GM23338 (cell line): ENCODE measurements at places on chromosomes 12 and 14. TPM values are rescaled to one million over a fixed set of nuclear protein-coding genes. Genes with fewer than 3 reads are reported as not detected.
A peak's percentile ranks its signal among the peaks of the same experiment; 100 is the strongest.

GRCh38 chr12:12683725-12684124 is 12.3 kb downstream of the GPR19 start:
- H3K4me3 ChIP-seq = peak overlapping the region; percentile 56
- no peaks in the 10 kb centered on the region for H3K36me3 ChIP-seq
- H3K27ac ChIP-seq = peak overlapping the region; percentile 63; the same call in 1 of the 2 replicates
- peaks cover 14% of the 10 kb centered on the region for H3K4me1 ChIP-seq
- peaks cover 13% of the 10 kb centered on the region for H3K27me3 ChIP-seq

- H3K36me3 ChIP-seq = no peaks in the 10 kb centered on the region
- no peak overlapping the region for H3K4me3 ChIP-seq
- no peak overlapping the region for H3K27ac ChIP-seq
- DNase-seq = no peak
- peaks cover 13% of the 10 kb centered on the region; the same call in 1 of the 2 replicates for H3K27me3 ChIP-seq
These were observed 3.6 kb upstream of the KRAS start for GRCh38 chr12:25254271-25254880.

Gene TAS2R19
- total RNA-seq = 6.0 and 8.6 TPM in 2 replicates

- no peaks in the 10 kb centered on the region for H3K27me3 ChIP-seq
- H3K27ac ChIP-seq = peak overlapping the region; percentile 72; the same call in 1 of the 2 replicates
- H3K4me3 ChIP-seq = no peak overlapping the region
- H3K36me3 ChIP-seq = no peaks in the 10 kb centered on the region
- H3K4me1 ChIP-seq = no peaks in the 10 kb centered on the region
- DNase-seq = peak; percentile 81
These were observed 13.4 kb upstream of the ALDH2 start for GRCh38 chr12:111753144-111753881.

Gene CLEC1A
- total RNA-seq = 1.1 TPM in 1 of 2 replicates, not detected in the other

Gene GLIPR1L1
- not detected in 2 replicates for total RNA-seq

Gene MYRFL
- total RNA-seq = 0.82 and 2.3 TPM in 2 replicates

Gene REM2
- 0.31 and 1.2 TPM in 2 replicates for total RNA-seq

- peak overlapping the region; percentile 65 for H3K4me3 ChIP-seq
- H3K4me1 ChIP-seq = peaks cover 22% of the 10 kb centered on the region
- H3K27ac ChIP-seq = no peak overlapping the region; the same call in 1 of the 2 replicates
- no peaks in the 10 kb centered on the region; the same call in 1 of the 2 replicates for H3K36me3 ChIP-seq
- H3K27me3 ChIP-seq = peaks cover 10% of the 10 kb centered on the region
These were observed 127.3 kb upstream of the HIF1A start for GRCh38 chr14:61567838-61568571.

GRCh38 chr12:123696646-123697045 is 15.5 kb upstream of the ATP6V0A2 start:
- no peaks in the 10 kb centered on the region for H3K36me3 ChIP-seq
- H3K4me3 ChIP-seq = no peak overlapping the region
- no peak overlapping the region for H3K27ac ChIP-seq

DNA sequence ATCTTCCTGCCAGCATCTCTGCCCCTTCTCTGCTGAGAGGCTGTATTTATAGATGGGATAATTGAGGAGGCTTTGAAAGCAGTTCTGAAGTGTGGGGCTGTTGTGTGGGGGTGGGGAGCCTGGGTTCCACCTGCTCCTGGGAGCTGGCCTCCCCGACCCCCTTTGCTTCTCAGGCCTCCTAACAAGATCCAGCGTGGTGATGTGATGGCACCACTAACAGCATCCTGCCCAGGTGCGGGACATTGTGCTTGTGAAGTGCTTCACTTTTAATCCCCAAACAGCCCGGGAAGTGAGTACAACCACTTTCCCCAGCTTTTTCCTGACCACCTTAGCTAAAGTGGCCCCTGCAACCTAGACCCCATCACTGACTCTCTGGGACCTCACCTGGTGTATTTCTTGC is 95.1 kb upstream of the NRXN3 start:
- H3K27ac ChIP-seq = no peak overlapping the region
- H3K36me3 ChIP-seq = no peaks in the 10 kb centered on the region
- no peaks in the 10 kb centered on the region for H3K4me1 ChIP-seq
- DNase-seq = no peak
- no peaks in the 10 kb centered on the region for H3K27me3 ChIP-seq
- no peak overlapping the region for H3K4me3 ChIP-seq

DNA sequence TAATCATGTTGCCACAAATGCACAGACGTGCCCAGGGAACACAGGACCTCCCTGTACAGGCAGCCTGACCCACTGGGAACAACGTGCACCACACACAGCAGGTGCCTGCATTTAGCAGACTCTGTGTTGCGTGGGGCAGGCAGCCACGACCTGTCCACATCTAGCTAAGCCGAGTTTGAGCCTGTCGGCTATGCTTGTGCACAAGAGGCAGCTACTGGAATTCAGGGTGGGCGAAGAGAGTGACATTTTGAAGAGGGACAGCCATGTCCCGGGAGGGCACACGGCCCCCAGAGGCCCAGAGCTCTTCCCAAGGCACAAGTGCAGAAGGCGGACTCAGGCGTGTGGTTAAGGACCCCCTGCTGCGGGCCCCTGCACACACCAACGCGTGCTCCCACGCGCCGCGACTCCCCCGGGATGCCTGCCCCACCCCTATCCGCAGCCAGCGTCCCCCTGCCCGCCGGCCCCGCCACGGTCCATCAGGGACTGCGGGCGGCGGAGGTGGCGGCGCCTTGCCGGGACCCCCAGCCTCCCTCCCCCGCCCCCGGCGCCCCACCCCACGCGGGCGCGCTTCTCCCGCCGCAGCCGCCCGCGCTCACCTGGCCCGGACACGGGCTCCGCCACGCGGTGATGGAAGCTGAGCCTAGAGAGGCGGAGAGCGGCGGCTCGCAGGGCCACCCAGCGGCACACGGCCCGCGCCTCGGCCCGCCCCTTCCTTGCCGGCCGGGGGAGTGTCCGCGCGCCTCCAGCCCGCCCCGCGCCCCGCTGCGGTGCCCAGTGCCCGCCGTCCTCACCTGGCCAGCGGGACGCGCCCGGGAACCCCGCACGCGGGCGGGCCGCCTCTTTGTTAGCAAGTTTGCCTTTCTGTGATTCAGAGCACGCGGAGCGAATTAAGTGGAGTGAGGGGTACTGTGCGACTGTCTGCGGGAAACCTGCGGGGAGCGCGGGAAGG is 125.3 kb upstream of the PRMT8 start:
- H3K4me1 ChIP-seq = peaks cover 9% of the 10 kb centered on the region; the same call in 1 of the 2 replicates
- peak overlapping the region; percentile 62 for H3K4me3 ChIP-seq
- DNase-seq = peak; percentile 74
- no peaks in the 10 kb centered on the region for H3K36me3 ChIP-seq

DNA sequence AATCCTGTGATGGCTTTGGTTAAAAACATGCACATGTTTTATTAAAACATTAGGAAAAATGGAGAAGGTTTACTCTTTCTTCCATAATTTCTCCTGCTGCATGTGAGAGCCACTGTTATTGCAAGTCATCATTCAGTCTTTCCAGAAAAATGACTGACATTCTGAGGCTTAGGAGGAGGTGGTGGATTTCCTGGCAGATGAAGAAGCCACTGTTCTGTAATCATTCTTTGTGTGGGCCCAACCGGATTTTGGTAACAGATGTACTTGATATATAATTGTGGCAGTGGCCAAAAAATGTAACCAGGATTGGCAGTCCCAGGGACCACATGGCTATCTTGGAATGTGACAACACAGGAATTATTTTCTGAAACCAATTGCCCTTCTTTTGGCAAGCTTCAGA is 120.2 kb downstream of the DAAM1 start:
- no peak overlapping the region for H3K4me3 ChIP-seq
- H3K4me1 ChIP-seq = peaks cover 20% of the 10 kb centered on the region
- DNase-seq = no peak

DNA sequence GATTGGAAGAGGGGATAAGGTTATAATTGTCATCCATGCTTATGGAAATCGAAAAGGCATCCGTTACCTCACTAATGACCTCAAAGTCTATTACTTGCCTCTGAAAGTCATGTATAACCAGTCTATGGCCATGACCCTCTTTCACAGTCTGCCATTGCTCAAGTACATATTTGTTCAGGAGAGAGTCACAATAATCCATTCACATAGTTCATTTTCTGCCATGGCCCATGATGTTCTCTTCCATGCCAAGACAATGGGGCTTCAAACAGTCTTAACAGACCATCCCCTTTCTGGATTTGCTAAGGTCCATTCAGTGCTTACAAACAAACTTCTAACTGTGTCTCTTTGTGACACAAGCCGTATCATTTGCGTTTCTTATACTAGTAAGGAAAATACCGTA is 5.4 kb downstream of the GAS2L3 start:
- H3K4me3 ChIP-seq = no peak overlapping the region
- H3K27ac ChIP-seq = no peak overlapping the region
- H3K4me1 ChIP-seq = peaks cover 5% of the 10 kb centered on the region; the same call in 1 of the 2 replicates

DNA sequence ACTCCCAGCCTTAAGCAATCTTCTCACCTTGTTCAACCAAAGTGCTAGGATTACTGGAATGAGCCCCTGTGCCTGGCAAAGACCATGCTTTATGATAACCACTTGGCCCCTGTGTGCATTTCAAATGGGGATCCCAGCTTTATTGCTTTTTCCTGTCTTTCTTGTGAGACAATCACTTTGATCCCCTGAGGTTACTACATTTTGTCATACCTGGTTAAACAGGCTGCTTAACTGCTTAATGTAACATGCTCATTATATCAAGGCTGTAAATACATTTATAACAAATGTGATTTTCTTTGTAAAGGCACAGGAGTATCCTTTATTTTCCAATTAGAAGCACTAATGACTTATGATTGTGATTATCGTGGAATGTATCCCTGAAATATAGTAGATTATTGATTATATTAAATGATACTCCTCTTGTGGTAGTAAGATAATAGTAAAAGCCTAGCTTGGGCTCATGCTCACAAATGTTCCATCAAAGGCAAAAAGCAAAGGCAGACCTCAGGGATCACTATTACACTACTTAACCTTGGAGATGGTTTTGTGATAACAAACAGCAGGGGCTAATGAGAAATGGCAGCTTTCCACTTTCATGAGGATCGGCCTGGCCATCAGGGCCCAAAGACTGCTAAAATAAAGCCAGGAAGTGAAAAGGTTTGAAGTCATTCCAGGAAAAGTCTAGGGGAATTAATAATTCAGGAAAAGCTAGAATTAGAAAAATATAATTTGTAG is 290.8 kb upstream of the MDGA2 start:
- H3K27ac ChIP-seq = no peak overlapping the region
- H3K27me3 ChIP-seq = no peaks in the 10 kb centered on the region
- peaks cover 12% of the 10 kb centered on the region; the same call in 1 of the 2 replicates for H3K4me1 ChIP-seq
- H3K36me3 ChIP-seq = no peaks in the 10 kb centered on the region

DNA sequence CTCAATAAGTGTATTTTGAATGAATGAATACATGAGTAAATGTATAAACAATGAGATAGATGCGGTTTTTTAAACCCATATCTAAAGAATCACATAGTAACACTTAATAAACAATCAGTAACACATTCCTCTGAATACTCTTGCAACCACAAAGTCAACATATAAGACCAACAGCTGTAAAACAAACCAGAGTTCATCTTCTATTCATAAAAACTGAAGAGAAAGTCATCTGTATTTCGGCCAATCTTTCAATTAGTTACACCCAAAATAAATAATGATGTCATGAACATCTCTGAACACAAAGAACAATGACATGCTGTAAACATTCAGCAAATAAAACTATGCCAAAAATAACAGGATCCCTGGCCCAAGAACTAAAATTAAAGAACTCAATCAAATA is 47.2 kb downstream of the ARMH4 start:
- no peak for DNase-seq
- H3K4me3 ChIP-seq = no peak overlapping the region
- H3K27ac ChIP-seq = no peak overlapping the region
- no peaks in the 10 kb centered on the region for H3K4me1 ChIP-seq
- H3K36me3 ChIP-seq = no peaks in the 10 kb centered on the region

Gene HSP90B1
- total RNA-seq = 578 and 605 TPM in 2 replicates

DNA sequence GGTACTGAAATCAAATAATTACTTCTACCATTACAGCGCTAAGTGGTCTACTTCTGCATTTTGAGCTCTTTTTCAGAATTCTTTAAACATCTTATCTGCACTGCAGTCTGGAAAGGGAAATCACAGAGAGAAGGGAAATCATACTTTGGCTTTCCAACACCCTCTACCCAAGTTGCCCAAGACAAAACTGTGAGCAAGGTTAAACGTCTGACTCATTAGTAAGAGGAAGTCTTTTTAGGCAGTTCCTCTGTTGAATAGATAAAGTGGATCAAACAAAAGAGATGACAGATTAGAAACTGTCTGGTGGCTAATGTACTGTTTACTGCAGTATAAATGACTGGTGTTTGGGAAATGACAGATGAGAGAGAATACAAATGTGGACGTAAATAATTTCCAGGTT is 858.1 kb downstream of the NRXN3 start:
- no peaks in the 10 kb centered on the region for H3K4me1 ChIP-seq
- no peak overlapping the region for H3K4me3 ChIP-seq
- no peaks in the 10 kb centered on the region for H3K27me3 ChIP-seq
- no peak for DNase-seq

- peaks cover 3% of the 10 kb centered on the region for H3K36me3 ChIP-seq
- no peak for DNase-seq
- H3K27ac ChIP-seq = no peak overlapping the region
- H3K27me3 ChIP-seq = peaks cover 32% of the 10 kb centered on the region
- peaks cover 63% of the 10 kb centered on the region for H3K4me1 ChIP-seq
These were observed 4.8 kb upstream of the TNS2 start for GRCh38 chr12:53044896-53045695.

- H3K27ac ChIP-seq = no peak overlapping the region
- no peaks in the 10 kb centered on the region; the same call in 1 of the 2 replicates for H3K4me1 ChIP-seq
- no peak overlapping the region for H3K4me3 ChIP-seq
- no peaks in the 10 kb centered on the region for H3K27me3 ChIP-seq
- no peak for DNase-seq
These were observed 99.7 kb downstream of the WSCD2 start for GRCh38 chr12:108228746-108229145.

Gene FAM222A
- 2.1 and 3.6 TPM in 2 replicates for total RNA-seq

Gene ERH
- total RNA-seq = 188 and 325 TPM in 2 replicates

DNA sequence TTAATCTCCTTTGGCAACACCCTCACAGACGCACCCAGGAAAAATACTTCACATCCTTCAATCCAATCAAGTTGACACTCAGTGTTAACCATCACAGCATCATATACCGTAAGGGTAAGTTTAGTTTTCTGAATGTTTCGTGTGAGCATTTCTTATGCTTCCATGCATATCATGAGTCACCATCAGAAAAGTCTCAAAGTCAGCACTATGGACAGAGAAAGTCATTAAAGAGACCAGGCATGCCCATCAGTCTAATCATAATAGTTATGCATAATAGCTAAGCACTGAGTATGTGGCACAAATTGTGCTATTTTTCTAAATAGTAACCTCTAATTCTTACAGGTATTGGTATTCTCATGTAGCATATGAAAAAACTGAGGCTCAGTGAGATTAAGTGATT is 158.8 kb upstream of the PRMT8 start:
- no peaks in the 10 kb centered on the region for H3K27me3 ChIP-seq
- no peak overlapping the region for H3K4me3 ChIP-seq
- no peak overlapping the region for H3K27ac ChIP-seq
- peaks cover 11% of the 10 kb centered on the region for H3K4me1 ChIP-seq
- DNase-seq = no peak

Gene CMA1
- not detected in 2 replicates for total RNA-seq

- no peaks in the 10 kb centered on the region for H3K4me1 ChIP-seq
- 0 out of 2 replicates have a peak overlapping the region, but pooled peaks have one; percentile 39 for H3K27ac ChIP-seq
- H3K36me3 ChIP-seq = peaks cover 36% of the 10 kb centered on the region
- H3K27me3 ChIP-seq = no peaks in the 10 kb centered on the region
- DNase-seq = no peak
These were observed 36.5 kb downstream of the ZC3H14 start for GRCh38 chr14:88599326-88599725.
